IMR-90 (cell line): ENCODE measurements at places on chromosomes 12 and 14. TPM values are rescaled to one million over a fixed set of nuclear protein-coding genes. Genes with fewer than 3 reads are reported as not detected.

DNA sequence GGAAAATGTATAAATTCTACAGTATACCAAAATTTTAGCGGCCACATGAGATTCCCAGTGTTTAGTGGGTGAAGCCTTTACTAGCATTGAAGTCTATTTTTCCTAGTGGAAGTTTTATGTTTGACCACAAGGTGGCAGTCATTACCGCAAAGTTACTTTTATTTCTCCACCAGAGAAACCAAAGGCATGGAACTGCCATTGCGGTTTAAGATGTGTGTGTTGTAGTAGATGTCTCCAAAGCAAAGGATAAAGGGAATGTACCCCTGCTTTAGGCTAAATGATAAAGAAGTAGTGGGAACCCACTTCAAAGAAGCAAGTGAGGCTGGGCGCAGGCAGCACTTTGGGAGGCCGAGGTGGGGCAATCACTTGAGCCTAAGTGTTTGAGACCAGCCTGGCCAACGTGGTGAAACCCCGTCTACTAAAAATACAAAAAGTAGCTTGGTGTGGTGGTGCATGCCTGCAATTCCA, 140.5 kb downstream of the PRKCH start:
- peak; percentile 77 for DNase-seq
- no peaks in the 10 kb centered on the region for H3K36me3 ChIP-seq
- H3K4me3 ChIP-seq: no peak overlapping the region
- no peaks in the 10 kb centered on the region for H3K27me3 ChIP-seq
- peak overlapping the region; percentile 61; the same call in 1 of the 2 replicates for H3K27ac ChIP-seq
- peaks cover 20% of the 10 kb centered on the region for H3K4me1 ChIP-seq

DNA sequence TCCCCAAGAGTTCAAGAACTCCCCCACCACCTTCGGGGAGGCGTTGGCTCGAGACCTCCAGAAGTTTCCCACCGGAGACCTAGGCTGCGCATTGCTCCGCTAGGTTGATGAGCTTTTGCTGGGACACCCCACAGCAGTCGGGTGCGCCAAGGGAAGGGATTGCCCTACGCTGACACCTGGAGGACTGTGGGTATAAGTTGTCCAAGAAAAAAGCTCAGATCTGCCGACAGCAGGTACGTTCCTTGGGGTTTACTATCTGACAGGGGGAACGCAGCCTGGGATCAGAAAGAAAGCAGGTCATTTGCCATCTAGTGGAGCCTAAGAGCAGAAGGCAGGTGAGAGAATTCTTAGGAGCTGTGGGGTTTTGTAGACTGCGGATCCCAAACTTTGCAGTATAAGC, 98.8 kb downstream of the FRMD6 start:
- no peak overlapping the region for H3K27ac ChIP-seq
- no peaks in the 10 kb centered on the region; the same call in 1 of the 2 replicates for H3K27me3 ChIP-seq
- H3K4me3 ChIP-seq: no peak overlapping the region
- H3K4me1 ChIP-seq: no peaks in the 10 kb centered on the region
- DNase-seq: no peak
- no peaks in the 10 kb centered on the region for H3K36me3 ChIP-seq

The FBXO21 gene
- 37.6 and 43.6 TPM in 2 replicates for polyA plus RNA-seq

- no peak overlapping the region for H3K27ac ChIP-seq
- H3K36me3 ChIP-seq: 0 out of 2 replicates have a peak, but pooled peaks cover 3% of the 10 kb centered on the region
- no peak for DNase-seq
- no peak overlapping the region for H3K4me3 ChIP-seq
Measured at GRCh38 chr14:63611078-63611477, 30.6 kb downstream of the WDR89 start.

The CALCOCO1 gene
- polyA plus RNA-seq: 110 and 156 TPM in 2 replicates

The APOF gene
- polyA plus RNA-seq: not detected in 2 replicates

- H3K4me1 ChIP-seq: peaks cover 4% of the 10 kb centered on the region; the same call in 1 of the 2 replicates
- H3K27ac ChIP-seq: peak overlapping the region; percentile 96
- peaks cover 17% of the 10 kb centered on the region for H3K27me3 ChIP-seq
- peak; percentile 29 for DNase-seq
Measured at GRCh38 chr14:53953828-53954550, 2.6 kb downstream of the BMP4 start.

GRCh38 chr12:48966177-48966895, 5.2 kb downstream of the WNT10B start:
- H3K4me1 ChIP-seq: peaks cover 4% of the 10 kb centered on the region; the same call in 1 of the 2 replicates
- peaks cover 64% of the 10 kb centered on the region for H3K27me3 ChIP-seq
- no peak overlapping the region for H3K4me3 ChIP-seq
- no peaks in the 10 kb centered on the region for H3K36me3 ChIP-seq

DNA sequence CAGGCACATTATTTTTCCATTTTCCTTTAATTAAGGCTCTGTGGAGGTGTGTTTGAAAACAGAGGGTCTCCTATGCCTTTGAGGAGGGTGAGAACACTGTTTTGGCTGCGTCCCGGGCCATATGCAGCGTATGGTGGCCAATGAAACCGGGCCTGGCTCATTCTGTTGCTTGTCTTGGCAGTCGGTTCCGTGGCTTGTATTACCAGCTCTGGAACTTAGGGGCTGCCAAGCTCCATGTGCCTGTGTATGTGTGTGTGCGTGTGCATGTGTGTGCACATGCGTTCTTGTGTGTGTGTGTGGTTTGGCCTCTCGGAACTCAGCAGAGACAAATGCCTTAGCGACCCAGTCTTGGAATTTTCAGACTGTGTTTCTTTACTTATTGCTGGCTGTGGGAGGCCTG, 2.7 kb downstream of the JDP2 start:
- peak overlapping the region; percentile 58 for H3K4me3 ChIP-seq
- H3K4me1 ChIP-seq: peaks cover 29% of the 10 kb centered on the region
- peak; percentile 58 for DNase-seq
- H3K27ac ChIP-seq: peak overlapping the region; percentile 27; the same call in 1 of the 2 replicates
- peaks cover 29% of the 10 kb centered on the region for H3K36me3 ChIP-seq

DNA sequence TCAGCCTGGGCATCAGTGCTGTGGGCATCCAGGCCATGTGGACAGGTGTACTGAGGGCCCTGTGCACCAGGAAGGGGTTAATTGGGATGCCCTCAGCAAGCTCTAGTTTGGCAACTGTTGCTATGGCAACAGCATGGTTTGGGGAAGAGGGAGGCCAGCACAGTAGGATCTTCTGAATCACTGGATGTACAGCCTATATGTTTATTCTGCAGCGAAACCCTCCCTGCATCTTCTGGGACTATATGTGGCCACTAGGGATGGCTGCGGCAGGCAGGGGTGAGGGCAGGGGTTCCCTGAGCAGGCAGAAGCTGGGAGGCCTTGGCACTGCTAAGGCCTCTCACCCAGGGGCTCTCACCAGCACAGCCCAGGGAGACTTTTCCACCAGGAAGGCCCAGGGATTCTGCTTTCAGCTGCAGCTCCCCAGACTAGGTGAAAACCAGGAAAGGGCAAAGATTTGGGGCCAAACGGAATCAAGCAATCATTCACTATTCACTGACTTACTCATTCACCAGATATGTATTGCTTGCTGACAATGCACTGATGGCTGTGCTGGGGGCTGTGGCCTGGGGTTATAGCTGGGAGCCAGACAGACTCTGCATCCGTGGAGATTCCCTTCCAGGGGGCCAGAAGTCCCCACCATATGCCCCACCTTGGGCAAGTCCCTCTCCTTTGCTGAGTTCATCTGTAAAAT, 42.8 kb downstream of the IRF2BPL start:
- no peak overlapping the region for H3K4me3 ChIP-seq
- H3K27me3 ChIP-seq: no peaks in the 10 kb centered on the region
- no peak overlapping the region for H3K27ac ChIP-seq
- H3K36me3 ChIP-seq: no peaks in the 10 kb centered on the region

DNA sequence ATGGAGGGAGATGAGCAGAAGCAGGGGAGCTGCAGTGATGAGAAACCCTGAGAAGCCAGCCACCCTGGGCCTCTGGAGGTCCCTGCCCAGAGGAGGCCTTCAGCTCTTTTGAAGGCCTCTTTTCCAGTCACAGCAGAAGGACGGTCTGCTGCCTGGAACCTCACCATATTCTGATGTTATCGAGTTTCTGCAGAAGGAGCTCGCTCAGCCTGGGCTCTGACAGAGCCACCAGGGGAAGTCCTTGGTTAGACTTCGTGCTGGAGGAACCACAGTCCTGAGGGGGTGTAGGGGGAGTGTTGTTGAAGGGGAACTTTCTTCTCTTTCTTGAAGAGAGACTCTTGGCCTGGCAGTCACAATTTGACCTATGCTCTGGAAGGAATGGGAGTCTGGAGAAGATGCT, 25.1 kb upstream of the BATF start:
- no peak overlapping the region for H3K27ac ChIP-seq
- no peak overlapping the region for H3K4me3 ChIP-seq
- no peaks in the 10 kb centered on the region for H3K36me3 ChIP-seq
- H3K4me1 ChIP-seq: no peaks in the 10 kb centered on the region
- no peak for DNase-seq
- peaks cover 12% of the 10 kb centered on the region for H3K27me3 ChIP-seq

DNA sequence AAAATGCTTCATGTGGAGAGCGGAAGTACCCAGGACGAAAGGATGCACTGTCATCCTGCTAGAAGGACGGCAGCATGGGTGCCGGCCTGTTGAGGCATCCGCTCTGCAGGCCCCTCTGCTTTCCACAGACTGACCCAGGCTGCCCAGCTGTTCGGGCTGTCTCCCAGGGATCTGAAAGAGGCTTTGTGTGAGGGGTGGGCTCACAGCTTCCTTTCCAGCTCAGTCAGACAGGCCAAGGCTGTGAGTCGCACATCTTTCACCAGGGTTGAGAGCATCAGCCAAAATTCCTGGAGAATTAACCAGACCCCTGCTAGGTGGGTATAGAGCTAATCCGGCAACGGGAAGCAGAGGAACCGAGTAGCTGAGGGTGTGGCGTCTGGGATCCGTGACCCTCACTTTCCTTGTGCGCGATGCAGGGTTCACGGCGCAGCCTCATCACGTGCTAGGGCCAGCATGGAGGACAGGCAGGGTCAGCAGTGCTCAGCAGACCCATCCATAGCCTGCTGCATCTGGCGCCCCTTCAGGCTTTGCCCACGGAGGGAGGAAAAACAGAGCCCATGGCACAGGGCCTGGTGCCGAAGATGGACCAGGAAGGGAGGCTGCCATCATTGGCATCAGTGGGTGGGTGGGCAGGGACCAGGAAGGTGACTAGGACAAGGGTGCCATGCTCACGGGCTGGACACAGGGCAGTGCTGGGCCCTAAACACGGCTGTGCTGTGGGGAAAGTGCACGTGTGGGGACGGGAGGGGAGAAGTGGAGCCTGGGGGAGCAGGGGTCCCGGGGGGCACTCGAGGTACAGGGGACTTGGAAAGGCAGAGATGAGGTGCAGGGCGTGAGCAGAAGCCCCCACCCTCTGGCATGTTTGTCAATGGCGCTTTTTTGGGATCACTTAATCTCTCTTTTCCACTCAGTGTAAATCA, 9.2 kb upstream of the SIVA1 start:
- no peaks in the 10 kb centered on the region for H3K27me3 ChIP-seq
- DNase-seq: peak; percentile 78

DNA sequence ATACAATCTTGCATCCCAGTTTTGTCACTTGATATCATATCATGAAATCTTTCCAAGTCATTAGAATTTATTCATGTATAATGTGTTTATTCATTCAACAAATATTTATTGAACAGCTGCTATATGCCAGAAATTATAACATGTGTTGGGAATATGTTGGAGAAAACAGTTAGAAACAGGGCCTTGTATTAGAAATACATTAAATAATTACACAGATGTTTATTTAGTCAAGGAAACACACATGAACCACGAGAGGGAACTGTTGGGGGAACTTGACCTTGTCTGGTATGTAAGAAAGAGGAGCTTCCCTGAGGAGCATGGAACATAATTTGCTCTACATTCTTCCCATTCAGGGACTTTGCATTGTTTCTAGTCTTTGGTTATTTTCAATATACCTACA, 191.7 kb upstream of the FRMD6 start:
- no peaks in the 10 kb centered on the region for H3K27me3 ChIP-seq
- H3K36me3 ChIP-seq: no peaks in the 10 kb centered on the region
- no peak overlapping the region for H3K4me3 ChIP-seq

DNA sequence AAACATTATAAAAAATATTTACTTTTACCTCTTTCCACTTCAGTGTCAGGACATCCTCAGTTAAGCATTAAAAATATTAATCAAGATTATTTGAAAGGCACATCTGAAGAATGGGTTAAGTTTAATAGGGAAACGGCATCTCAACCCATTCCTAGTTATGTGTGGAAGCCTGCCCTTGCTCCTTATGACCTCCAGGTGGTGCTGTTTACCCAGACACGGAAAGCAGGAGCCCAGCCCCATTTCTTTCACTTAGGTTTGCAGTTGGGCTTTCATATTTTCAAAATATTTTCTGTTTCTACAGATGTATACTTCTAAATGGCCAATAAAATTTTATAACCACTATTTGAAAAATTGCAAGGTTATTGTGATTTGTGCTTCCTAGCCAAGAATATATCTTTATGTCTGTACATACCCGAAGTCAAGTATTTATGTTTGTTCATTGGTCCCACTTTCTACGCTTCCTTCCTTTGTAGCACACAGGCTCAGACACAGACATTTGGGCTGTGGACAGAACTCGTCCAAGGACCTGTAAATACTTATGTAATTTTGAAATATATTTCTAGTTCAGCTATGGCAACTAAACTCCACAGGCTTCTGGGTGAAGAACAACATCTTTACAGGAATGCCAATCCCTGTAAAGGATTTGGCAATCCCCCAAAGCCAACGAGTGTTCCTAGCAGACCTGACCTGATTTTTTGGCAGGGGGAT, 247.1 kb downstream of the AKAP6 start:
- H3K27ac ChIP-seq: no peak overlapping the region
- peaks cover 18% of the 10 kb centered on the region for H3K27me3 ChIP-seq
- DNase-seq: peak; percentile 59
- no peaks in the 10 kb centered on the region for H3K4me1 ChIP-seq
- no peak overlapping the region for H3K4me3 ChIP-seq

The KLRF1 gene
- not detected in 2 replicates for polyA plus RNA-seq

DNA sequence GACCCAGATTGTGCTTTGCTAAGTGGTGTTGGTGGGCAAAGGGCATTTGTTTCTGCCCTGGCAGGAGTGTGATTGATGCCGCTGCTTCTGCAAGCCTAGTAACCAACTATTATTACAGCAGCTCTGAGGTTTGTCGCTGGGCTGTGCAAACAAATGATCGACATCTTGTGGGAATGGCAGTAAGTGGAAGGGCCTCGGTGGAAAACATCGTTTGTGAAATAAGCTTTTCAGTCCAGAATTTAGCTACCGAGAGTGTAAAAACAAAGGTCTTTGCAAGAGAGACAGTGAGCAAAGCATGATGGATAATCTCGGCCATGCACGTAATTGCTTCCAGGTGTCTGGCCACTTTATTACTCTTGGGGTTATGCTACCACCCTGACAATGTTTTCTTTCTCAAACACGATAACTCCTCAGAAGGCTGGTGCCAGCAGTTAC, 397.7 kb upstream of the PRICKLE1 start:
- DNase-seq: no peak
- H3K4me3 ChIP-seq: no peak overlapping the region
- H3K36me3 ChIP-seq: no peaks in the 10 kb centered on the region
- H3K4me1 ChIP-seq: no peaks in the 10 kb centered on the region

The NPFF gene
- not detected in 2 replicates for polyA plus RNA-seq

The TUNAR gene
- not detected in 2 replicates for polyA plus RNA-seq
